Anterior cingulate cortex (tissue), 58 donors: ENCODE measurements at places on chromosomes 1 and 21.

- DNase-seq = no peak
Observed at GRCh38 chr1:27567146-27567526, 36.8 kb downstream of the AHDC1 start.

- DNase-seq = no peak
Observed at GRCh38 chr1:50978852-50979781, 9.1 kb downstream of the CDKN2C start.

- no peak for DNase-seq
Observed at GRCh38 chr1:234331507-234331906, 41.7 kb upstream of the COA6 start.

- no peak for DNase-seq
Observed at GRCh38 chr1:187275346-187275745, 446.6 kb downstream of the PLA2G4A start.

DNA sequence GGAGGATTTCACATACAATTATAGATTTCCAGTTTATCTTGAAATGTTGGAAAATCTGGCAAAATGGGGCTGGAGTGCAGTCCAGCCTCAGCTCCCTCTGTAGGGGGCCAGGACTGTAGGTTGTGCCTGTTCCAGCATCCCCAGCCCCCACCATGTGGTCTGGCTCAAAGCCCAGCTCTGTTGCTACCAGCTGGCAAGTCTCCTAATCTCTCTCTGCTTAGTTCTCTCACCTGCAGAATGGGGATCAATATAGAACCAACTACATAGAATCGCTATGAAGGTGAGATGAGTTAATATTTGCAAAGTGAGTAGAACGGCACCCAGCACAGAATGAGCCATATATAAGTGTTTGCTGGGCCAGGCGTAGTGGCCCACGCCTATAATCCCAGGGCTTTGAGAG lies 50.0 kb upstream of the TARDBP start:
- no peak for DNase-seq

DNA sequence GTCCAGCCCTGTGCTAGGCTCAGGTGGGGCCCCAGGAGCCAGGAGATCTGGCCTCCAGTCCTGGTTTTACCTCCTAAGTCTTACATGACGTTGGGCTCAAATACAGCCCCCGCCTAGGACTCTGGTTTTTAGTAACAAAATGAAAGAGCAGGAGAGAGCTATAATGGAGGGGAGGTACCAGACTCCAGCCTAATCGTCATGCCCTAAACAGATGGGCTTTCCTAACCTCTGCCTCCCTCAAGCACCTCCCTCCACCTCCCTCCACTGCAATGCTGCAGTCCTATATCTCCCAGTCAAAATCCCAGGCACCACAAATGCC lies 28.6 kb downstream of the TTC39A start:
- DNase-seq = no peak

GRCh38 chr1:22031214-22031962 lies 21.1 kb upstream of the CDC42 start:
- no peak for DNase-seq
